Activated CD4-positive, alpha-beta T cell treated with anti-CD3 and anti-CD28 coated beads, Interleukin-2, amount 10 ng/mL, durations not matched to agents 7 days and 5 days (primary cell): ENCODE measurements at places on chromosomes 3 and 15. TPM values are rescaled to one million over a fixed set of nuclear protein-coding genes. Genes with fewer than 3 reads are reported as not detected.

LRRN1 gene
- 0.20 TPM for total RNA-seq

DNA sequence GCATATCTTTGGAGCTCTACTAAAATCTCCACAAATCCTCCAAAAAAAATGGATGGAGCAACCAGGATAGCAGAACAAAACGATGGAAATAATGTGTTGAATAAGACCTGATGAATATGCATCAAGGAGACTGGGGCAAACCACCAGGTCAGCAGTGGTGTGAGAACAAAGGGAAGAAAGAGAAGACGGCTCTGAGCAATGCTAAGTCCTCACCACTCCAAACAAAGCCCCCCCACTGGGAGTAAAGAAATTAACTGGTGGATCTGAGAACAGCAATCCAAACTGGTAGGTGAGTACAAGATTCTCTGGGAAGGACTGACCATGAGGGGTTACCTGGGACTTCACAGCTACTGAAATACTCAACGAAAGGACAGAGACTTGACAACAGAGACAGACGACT is 977.3 kb downstream of the TBL1XR1 start:
- DNase-seq, result no peak

GOLGA8G gene
- total RNA-seq, result not detected

KIAA1143 gene
- 56.6 TPM for total RNA-seq

CADM2 gene
- not detected for total RNA-seq

- peak; percentile 42 for DNase-seq
Observed at GRCh38 chr3:177337541-177338331, 140.5 kb upstream of the TBL1XR1 start.

- DNase-seq, result peak; percentile 53
Observed at GRCh38 chr15:25783607-25784540, 79.3 kb downstream of the ATP10A start.

- no peak for DNase-seq
Observed at GRCh38 chr15:23395030-23395692, 40.6 kb downstream of the GOLGA8S start.

CTXND1 gene
- not detected for total RNA-seq

- DNase-seq, result no peak
Observed at GRCh38 chr3:15768421-15769255, 29.1 kb downstream of the ANKRD28 start.

SNX4 gene
- 33.8 TPM for total RNA-seq

FETUB gene
- not detected for total RNA-seq

GRCh38 chr3:195543500-195544229 is 540 bp upstream of the PPP1R2 start:
- DNase-seq, result no peak

DNA sequence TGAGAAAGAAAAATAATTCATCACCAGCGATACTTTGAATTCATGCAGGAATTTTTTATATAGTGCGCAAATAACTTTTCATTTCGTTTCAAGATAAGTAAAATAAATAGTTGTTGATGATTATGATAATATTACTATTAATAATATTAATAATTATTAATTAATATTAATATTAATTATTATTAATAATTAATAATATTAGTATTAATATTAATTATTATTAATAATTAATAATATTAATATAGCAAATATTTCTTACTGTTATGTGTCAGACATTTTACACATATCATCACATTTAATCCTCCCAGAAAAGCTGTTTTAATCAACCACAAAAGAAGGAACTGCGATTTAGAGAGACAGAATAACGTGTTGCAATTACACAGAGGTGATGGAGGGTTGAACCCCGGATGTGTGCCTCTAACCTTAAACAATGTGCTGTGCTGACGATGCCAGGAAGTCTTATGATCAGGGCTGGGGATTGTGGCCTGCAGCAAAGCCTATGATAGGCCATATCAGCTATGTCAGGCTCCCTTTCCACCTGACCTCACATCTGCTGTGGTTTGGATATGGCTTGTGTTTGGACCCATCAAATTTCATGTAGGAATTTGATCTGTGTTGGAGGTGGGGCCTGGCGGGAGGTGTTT is 263.5 kb upstream of the NR2F2 start:
- DNase-seq, result no peak
